ENCODE measurements at places on chromosomes 7 and 10. TPM values are rescaled to one million over a fixed set of nuclear protein-coding genes. Genes with fewer than 3 reads are reported as not detected.

The MAGI2 gene
- 28.8 TPM for total RNA-seq

The AQP1 gene
- total RNA-seq, result 0.91 TPM

The PPP1R3A gene
- total RNA-seq, result not detected

The ACTA2 gene
- total RNA-seq, result not detected

The TRPV5 gene
- 0.15 TPM for total RNA-seq

The AVPI1 gene
- total RNA-seq, result 3.9 TPM

The MRPS33 gene
- 60.2 TPM for total RNA-seq

The MBL2 gene
- not detected for total RNA-seq

The H2BK1 gene
- total RNA-seq, result not detected

DNA sequence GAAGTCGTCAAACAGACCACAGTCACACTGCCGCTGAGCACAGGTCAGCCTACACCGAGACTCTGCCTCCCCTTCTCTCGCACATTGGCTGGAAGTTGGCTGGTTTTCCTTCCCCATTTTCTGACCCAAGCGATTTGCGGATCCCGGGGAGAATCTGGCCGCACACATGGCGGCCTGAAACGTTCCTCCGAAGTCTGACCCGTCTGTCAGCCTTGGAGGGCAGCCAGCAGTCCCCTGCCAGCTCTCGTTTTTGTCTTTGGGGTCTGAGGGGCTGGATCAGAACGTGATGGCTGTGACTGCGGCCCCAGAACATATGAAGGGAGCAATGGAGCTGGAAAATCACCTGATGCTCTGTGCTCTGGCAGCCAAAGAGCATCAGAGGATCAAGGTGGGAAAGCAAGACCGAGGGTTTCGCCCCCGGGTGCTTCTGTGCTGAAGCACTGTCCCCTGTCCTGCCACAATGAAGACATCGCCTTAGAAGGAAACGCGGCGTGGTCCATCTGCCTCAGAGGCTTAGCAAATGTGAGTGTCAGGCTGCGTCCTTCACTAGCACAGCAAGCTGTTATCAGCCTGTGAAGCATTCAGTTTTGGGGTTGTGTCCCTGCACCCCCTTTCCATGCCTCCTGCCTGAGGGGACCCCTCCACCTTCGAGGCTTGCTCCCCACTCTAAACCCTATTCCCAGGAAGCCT lies 119.3 kb upstream of the SHH start:
- no peaks in the 10 kb centered on the region for H3K36me3 ChIP-seq
- H3K4me1 ChIP-seq, result no peaks in the 10 kb centered on the region
- no peak overlapping the region for H3K4me3 ChIP-seq
- no peak overlapping the region for H3K27ac ChIP-seq
- no peak for DNase-seq
- peaks cover 14% of the 10 kb centered on the region for H3K27me3 ChIP-seq

DNA sequence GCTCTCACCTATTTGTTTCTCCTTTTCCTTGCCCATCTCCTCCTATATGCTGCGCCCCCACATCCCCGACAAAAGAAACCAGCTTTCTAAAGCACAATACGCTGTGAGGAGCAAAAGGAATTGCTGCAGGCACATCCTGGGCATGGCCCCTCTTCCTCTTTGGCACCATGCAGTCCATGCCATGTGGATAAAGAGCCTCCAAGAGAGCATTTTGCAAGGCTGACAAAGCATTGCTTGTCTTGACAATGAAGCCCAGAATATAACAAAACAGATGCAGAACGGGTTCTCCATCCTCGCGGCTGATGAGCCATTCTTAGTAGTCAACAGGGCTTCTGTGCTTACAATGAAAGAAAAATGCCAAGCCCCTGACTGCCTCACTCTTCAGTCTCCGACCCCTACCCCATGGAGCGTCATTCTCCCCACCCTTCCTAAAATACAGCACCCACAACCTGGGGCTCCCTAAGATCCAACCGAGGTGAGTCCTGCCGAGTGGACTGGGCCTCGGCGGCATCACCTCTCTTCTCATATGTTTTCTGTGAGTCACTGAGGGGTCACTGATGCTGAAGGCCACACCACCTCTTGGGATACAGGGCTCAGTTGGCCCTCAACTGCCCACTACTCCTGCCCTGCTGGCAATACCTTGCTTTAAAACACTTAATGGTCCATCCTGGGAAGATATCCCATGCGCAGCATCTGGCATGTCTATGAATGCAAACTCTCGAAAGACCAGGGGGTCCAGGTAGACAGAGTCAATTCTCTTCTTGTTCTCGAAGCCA lies 47.5 kb downstream of the GSDME start:
- no peak overlapping the region for H3K4me3 ChIP-seq
- no peak for DNase-seq
- no peaks in the 10 kb centered on the region for H3K4me1 ChIP-seq
- H3K36me3 ChIP-seq, result peaks cover 4% of the 10 kb centered on the region
- no peaks in the 10 kb centered on the region for H3K27me3 ChIP-seq

GRCh38 chr7:12674053-12674452 lies 13.4 kb upstream of the ARL4A start:
- no peak for DNase-seq
- no peaks in the 10 kb centered on the region for H3K27me3 ChIP-seq
- no peaks in the 10 kb centered on the region for H3K36me3 ChIP-seq
- H3K4me1 ChIP-seq, result no peaks in the 10 kb centered on the region
- no peak overlapping the region for H3K27ac ChIP-seq

GRCh38 chr10:97939446-97939990 lies 89.9 kb downstream of the GOLGA7B start:
- H3K4me1 ChIP-seq, result no peaks in the 10 kb centered on the region
- H3K4me3 ChIP-seq, result no peak overlapping the region
- peaks cover 19% of the 10 kb centered on the region for H3K27me3 ChIP-seq
- DNase-seq, result no peak

DNA sequence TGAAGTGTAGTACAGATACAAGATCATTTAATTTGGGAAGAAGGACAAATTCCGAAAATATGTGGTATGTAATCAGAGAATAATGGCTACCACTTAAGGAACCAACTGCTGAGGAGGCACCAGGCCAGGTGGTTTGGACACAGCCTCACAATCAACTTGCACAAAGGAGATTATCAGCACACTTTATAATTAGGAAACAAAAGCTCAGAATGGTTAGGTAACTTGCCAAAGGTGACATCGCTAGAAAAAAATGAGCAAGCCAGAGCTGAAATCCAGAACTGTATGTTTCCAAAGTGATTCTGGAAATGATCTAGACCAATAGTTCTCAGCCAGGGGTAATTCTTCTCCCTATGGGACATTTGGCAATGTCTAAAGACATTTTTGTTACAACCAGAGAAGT lies 36.6 kb downstream of the ERCC6 start:
- no peak overlapping the region for H3K4me3 ChIP-seq
- no peak for DNase-seq
- H3K36me3 ChIP-seq, result no peaks in the 10 kb centered on the region
- H3K27ac ChIP-seq, result no peak overlapping the region

DNA sequence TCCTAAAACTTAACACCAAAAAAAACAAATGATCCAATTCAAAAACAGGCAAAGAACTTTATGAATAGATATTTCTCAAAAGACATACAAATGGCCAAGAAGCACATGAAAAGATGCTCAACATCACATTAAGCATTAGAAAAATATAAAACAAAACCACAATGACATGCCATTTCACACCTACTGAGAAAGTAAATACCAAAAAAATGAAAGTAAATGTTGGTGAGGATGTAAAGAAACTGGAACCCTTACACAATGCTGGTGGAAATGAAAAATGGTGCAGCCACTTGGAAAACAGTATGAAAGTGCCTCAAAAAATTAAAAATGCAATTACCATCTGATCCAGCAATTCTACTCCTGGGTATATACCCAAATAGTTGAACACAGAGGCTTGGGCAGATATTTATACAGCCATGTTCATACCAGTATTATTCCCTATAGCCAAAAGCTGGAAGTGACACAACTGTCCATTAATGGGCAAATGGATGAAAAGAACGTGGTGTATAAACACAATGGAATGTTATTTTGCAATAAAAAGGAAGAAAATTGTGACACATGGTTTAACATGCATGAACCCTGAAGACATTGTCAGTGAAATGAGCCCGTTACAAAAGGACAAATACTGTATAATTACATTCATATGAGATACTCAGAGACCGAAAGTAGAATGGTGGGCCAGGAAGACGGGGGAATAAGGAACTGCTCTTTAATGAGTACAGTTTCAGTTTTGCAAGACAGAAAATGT lies 89.0 kb downstream of the JMJD1C start:
- no peaks in the 10 kb centered on the region for H3K27me3 ChIP-seq
- peaks cover 43% of the 10 kb centered on the region for H3K36me3 ChIP-seq
- H3K4me1 ChIP-seq, result no peaks in the 10 kb centered on the region
- no peak for DNase-seq

DNA sequence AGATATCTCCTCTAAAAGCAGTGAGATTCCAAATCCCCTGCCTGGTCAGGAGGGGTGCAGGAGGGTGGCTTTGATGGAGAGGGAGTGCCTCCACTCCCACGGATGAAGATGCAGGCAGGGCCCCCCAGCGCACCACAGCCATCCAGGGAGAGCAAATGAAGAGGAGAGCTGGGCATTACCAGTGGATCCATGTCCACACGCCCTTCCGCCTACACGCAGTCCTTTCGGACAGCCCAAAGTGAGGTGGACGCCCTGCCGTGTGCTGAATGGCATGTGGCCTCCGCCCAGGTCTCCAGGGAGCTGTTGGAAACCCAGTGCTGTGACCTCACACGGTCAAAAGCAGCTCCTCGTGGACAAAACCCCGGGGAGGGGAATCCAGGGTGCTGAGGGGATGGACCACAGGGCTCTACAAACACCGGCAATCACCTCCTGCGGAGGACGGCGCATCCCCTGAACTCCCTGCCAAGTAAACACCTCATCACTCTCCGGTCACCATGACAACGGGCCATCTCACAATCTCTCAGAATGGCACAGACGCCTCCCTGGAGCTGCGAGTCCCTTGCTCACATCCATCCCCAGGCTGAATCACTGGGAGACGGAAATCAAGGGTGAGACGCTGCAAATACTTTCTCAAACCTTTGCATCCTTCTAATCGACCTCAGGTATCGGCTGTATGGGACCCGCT lies 35.0 kb upstream of the DNAAF5 start:
- no peaks in the 10 kb centered on the region for H3K4me1 ChIP-seq
- H3K36me3 ChIP-seq, result peaks cover 13% of the 10 kb centered on the region
- no peak overlapping the region for H3K4me3 ChIP-seq
- peak; percentile 29 for DNase-seq
- no peak overlapping the region for H3K27ac ChIP-seq
- H3K27me3 ChIP-seq, result no peaks in the 10 kb centered on the region

GRCh38 chr10:132309471-132309865 lies 1.7 kb upstream of the STK32C start:
- H3K36me3 ChIP-seq, result no peaks in the 10 kb centered on the region
- peaks cover 59% of the 10 kb centered on the region for H3K27me3 ChIP-seq
- H3K4me1 ChIP-seq, result no peaks in the 10 kb centered on the region
- no peak overlapping the region for H3K4me3 ChIP-seq
- no peak overlapping the region for H3K27ac ChIP-seq

DNA sequence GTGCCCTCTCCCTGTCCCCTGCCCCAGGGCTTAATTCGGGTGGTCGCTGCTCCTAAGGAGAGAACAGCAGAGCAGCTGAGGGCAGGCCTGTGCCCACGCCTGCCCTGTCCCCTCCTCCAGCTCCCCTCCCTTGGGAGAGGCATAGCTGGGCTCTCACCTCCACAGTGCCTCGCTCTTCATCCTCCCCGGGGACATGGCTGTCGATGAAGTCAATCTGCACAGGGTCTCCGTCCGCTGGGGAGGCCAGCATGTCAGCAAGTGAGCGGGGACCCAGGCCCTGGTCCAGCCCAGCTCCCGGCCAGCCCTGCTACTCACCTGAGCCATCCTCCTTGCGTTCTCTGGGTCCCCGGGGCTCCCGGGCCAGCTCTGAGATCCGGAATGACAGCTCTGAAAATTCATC lies 3.8 kb upstream of the SAP25 start:
- no peaks in the 10 kb centered on the region for H3K27me3 ChIP-seq
- peak; percentile 38 for DNase-seq
- no peaks in the 10 kb centered on the region for H3K4me1 ChIP-seq
- no peak overlapping the region for H3K4me3 ChIP-seq
- no peak overlapping the region for H3K27ac ChIP-seq

DNA sequence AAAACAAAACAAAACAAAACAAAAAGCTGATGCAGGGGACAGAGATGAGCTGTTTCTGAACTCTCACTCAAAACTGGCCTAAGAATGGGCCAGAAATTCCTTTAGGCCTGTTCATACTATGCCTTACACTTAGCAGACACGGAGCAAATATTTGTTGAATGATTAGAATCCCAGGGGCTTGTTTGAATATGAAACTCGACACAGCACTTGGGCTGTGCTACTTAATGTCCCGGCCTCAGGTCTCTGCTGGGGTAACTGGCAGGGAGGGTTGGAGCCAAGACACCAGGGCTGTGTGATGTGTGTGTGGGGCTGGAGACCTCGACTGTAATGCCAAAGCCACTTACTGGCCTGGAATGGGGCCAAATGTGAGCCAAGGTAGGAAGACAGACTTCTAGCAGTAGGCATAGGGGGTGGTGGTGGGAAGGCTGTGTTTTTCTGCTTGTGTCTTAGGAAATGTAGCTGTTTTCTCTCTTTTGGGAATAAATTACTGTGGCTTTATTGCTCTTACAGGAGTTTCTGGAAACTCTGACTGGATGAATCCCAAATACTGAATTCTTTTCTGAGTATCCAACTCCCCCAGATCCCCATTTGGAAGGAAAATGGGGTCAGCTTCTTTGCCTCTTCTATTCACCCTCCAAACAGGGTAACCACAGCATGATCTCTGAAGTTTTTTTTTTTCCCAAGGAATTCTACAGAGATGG lies 66.7 kb downstream of the EMX2 start:
- DNase-seq, result no peak
- H3K4me3 ChIP-seq, result no peak overlapping the region
- H3K27ac ChIP-seq, result no peak overlapping the region

DNA sequence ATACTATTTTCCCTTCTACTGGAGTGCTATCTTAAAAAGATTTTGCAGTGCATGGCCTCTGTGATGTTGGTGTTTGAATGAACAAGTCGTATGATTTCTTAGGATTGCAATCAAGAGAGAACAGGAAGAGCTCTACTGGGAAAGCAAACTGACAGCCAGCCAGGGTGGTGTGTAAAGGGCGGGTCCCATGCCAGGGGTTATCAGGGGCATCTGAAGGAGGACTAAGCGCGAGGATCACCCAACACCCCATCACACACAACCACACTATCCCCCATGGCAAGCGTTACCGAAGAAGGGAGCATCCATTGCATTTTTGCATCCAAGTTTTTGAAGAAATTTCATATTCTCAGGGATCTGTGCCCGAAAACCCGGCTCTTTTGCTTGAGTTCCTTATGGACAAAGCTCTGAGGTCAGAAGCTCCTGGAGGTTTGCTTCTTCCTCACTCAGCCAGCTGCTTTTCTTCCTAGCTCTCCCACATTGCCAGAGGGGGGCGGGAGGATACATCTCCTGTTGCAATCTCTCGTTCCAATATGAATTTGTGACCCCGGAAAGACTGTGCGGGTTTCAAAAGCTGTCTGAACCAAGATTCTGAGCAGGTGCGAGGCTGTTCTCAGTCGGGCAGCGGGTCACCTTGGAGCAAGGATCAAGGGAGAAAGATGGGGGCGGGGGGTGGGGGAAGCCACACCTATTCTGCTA lies 5.2 kb downstream of the NEUROD6 start:
- H3K4me3 ChIP-seq, result no peak overlapping the region
- H3K27ac ChIP-seq, result no peak overlapping the region
- peak; percentile 51 for DNase-seq
- H3K36me3 ChIP-seq, result no peaks in the 10 kb centered on the region

- H3K36me3 ChIP-seq, result no peaks in the 10 kb centered on the region
- H3K4me1 ChIP-seq, result no peaks in the 10 kb centered on the region
- no peak overlapping the region for H3K27ac ChIP-seq
- H3K4me3 ChIP-seq, result peak overlapping the region; percentile 92
- no peak for DNase-seq
- peaks cover 55% of the 10 kb centered on the region for H3K27me3 ChIP-seq
Measured at GRCh38 chr7:121874298-121874697, 1.3 kb downstream of the PTPRZ1 start.

All from endodermal cell (in vitro differentiated cells).